ENCODE measurements at places on chromosomes 13 and 19.

DNA sequence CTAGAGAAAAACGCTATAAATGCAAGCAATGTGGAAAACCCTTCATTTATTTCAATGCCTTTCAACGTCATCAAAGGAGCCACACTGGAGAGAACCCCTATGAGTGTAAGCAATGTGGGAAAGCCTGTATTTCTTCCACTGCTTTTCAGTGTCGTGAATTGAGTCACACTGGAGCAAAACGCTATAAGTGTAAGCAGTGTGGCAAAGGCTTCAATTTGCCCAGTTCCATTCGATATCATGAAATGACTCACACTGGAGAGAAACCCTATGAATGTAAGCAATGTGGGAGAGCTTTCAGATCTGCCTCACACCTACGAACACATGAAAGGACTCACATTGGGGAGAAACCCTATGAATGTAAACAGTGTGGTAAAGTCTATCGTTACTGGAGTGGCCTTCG, 27.4 kb downstream of the ZNF20 start:
- DNase-seq: no peak

- no peak for DNase-seq
These were observed 7.6 kb downstream of the F7 start for GRCh38 chr13:113112893-113113845.

- no peak for DNase-seq
These were observed 180.0 kb downstream of the USP12 start for GRCh38 chr13:26991508-26992181.

- DNase-seq: no peak
These were observed 30.2 kb upstream of the CPB2 start for GRCh38 chr13:46134961-46135522.

DNA sequence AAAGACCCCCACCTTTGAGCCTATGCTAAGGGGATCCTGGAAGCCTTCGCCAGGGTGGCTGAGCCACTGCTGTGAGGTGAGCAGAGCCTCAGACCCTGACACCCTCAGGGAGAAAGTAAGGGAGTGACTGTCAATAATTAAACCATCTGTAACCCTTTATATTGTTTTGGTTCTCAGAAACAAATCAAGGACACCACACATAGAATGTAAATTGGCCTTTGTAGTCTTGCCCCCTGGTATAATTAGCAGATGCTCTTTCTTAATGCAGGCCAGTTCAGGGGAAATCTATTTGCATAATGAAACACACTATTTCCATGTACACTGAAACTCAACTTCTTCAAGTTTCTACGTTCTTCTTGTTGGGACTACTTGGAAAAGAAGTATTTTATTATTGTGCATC, 127.7 kb upstream of the EDNRB start:
- no peak for DNase-seq

DNA sequence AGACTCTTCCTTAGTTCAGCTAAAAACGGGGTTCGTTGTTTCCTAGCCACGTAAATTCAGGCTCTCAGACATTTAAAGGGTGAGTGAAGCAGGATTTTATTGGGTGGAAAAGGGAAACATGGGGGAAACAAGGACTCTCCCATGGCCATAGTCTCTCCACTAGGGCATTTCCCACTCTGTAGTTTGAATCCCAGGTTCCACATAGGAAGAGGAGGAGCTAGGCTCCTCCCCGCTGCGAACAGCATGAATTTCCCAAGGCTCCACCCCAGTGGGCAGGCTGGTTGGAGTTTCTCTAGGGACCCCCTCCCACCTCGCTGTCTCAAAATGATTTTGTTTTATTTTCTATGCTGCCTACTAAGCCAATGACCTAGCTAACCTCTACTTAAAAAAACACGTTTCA, 2170.8 kb upstream of the PCDH20 start:
- DNase-seq: no peak

GRCh38 chr13:81670048-81670447, 1329.1 kb upstream of the SPRY2 start:
- DNase-seq: no peak

GRCh38 chr13:37539170-37539569, 59.4 kb downstream of the POSTN start:
- no peak for DNase-seq

DNA sequence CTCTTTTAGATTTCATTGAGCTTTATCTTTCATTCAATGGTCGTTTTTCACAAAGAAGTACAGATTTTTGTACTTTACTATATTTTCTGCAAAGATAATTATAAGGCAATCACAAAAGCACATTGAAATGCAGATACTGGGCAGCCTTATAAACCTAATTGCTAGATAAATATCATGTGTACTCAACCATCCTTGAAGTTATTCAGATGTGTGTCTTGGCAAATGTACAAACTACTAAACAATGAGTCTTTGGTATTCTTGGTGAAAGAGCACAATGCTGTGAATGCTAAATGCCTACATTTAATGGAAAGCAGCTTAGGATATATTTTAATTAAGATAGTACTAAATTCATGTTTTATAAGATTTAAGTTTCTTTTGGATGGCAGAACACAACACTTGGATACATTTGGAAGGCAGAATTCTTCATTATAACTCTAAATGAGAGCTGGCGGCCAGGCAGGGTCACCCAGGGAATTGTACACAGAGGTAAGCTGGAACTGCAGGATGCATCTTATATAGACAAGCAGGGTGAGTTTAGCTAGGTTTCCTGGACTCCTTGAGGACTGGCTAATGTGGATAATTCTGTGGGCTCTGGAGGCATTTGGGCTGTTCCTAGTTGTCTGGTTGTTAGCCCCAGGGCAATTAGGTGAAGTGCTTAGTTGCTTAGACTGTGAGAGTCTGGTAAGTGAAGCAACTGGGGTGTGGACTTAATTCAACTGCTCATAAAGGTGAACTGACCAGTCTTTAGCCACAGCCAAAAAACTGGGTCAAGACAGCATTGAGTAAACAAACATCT, 286.6 kb downstream of the PCDH20 start:
- no peak for DNase-seq

GRCh38 chr19:42114412-42114811, 17.8 kb downstream of the POU2F2 start:
- DNase-seq: peak; percentile 10

DNA sequence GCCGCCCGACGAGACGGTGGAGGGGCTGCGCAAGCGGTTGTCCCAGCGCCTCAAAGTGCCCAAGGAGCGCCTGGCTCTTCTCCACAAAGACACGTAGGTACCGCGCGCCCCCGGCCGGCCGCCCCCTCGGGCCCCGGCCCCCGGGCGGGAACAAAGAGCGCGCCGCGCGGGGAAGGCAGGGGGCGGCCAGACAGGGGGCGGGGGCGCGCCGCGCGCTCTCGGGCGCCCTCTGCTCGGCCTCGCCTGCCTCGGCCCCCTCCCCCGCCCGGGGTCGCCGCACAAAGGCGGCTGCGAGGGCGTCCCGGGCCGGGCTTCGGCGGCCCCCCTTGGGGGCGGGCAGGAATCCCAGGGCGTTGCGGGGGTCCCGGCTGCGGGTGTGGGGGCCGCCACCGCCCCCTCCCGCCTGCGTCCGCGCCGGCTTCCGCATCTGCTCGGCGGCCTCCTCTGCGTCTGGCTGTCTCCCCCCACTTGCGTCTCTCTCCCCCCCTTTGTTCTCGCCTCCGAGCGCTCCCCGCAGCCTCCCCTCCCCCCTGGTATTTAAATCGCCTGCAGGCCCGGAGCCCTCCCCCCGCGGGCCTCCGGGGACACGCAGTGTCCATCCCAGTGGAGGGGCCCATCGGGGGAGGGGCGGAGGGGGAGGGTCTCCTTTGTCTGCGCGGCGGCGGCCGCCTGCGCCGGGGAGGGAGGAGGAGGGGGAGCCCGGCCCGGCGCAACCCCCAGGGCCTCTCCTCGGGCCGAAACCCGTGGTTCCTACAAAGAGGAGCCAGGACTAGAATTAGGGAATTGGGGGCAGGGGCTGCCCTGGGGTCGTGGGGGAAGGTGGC, 2.3 kb downstream of the MIDN start:
- no peak for DNase-seq

DNA sequence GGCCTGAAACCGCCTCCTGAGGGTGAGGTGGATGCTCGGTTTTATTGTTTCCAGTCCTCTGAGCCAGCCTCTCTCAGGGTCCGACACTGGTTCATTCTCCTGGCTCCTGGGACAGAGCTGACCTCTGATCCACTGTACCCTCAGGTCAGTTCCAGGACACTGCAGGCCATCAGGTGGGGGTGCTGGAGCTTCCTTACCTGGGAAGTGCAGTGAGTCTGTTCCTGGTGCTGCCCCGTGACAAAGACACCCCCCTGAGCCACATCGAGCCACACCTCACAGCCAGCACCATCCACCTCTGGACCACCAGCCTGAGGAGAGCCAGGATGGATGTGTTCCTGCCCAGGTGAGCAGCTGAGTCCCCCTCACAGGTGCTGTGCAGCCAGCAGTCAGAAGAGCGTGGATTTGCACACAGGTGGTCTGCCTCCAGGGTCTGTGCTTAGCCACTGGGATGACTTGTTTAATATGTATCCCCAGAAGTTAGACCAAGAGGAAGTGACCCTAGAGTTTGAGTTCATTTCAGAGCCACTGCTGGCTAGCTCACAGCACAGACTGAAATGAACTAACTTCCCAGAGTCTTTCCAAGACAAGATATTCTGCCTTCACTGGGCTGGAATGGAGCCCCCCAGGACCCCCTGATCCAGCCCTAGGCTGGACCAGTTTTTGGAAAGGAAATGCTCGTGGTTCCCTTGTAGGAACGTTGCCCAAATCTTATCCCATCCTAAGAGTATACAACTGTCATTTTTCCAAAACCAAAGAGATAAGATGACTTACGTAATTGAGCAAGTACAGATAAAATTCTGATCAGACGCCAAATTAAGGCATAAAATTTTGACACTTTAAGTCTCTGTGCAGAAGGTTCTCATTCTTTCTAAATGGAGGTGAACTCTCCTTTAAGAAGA, 8.8 kb downstream of the SERPINE3 start:
- DNase-seq: no peak

DNA sequence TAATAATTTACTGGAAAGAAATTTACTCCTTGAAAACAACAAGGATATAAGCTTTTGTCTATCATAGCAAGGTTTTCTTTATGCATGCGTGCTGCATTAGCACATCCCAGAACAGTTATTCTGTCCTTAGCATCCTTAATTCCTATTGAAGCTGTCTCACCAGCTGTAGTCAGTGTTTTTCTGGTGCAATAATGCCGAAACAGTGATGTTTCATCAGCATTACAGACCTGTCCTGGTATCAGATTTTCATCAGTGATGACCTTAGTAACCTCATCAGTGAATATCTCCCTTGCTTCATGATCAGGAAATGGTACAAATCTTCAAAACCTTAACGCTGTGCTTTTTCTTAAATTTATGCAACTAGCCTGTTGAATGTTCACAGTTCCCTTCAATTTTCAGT, 264.7 kb upstream of the STARD13 start:
- DNase-seq: no peak

- no peak for DNase-seq
These were observed 1612.1 kb downstream of the OLFM4 start for GRCh38 chr13:54640719-54641118.

DNA sequence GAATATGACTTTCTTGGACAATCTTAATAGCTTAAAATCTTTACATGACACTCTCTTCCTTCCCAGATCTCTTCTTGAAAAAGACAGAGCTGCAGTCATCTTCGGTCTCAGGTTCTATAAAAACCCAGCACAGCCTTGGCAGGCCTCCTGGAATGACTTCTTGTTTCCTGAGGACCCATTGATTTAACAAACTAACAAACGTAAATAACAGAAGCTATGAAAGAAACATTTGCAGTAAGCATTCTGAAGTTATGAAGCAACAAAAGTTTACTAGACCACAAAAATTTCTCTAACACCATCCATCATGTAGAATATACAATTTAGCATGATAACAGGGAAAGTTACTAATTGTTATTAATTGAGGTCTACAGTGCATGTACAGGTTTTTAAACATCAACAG, 62.8 kb upstream of the STARD13 start:
- no peak for DNase-seq

DNA sequence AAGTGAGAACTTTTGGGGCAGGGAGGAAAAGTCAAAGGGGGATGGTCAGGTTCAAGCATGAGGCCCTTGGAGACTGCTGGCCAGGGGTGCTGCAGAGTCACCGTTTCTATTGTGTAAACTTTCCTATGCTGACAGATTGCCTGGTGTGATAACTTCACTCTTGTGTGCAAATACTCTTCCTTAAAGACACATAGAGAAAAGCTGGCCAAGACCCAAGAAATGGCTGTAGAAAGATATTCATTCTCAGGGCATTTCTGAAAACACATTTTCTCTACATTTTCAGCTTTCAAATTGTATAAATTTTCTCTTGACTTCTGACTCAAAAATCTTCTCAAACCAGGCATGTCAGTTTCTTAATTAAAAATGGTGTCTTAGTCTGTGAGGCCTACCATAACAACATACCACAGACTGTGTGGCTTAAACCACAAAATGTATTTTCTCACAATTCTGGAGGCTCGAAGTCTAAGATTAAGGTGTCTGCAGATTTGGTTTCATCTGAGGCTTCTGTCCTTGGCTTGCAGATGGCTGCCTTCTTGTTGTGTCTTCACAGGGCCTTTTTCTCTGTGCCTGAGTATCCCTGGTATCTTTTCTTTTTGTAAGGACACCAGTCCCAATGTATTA, 304.5 kb downstream of the KCNRG start:
- no peak for DNase-seq

DNA sequence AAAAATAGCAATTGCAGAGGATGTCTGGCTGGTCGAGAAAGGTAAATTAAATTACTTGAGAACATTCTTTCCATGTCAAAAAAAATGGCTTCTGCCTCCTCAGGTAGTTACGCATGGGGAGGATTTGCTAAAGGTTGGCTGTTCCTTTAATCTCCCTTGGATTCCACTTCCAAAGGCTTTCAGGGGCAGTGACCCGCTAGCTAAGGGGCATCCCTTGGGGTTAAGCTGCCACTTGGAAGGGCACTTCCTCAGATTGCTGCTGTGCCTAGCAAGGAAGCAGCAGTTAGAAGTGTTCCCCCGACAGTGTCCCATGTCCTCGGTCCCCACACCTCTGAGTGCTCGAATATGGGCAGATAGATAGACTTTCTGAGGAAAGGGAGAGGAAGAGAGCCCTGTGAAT, 108.5 kb downstream of the RGCC start:
- no peak for DNase-seq

- no peak for DNase-seq
These were observed 6.8 kb upstream of the ECH1 start for GRCh38 chr19:38838208-38838985.

DNA sequence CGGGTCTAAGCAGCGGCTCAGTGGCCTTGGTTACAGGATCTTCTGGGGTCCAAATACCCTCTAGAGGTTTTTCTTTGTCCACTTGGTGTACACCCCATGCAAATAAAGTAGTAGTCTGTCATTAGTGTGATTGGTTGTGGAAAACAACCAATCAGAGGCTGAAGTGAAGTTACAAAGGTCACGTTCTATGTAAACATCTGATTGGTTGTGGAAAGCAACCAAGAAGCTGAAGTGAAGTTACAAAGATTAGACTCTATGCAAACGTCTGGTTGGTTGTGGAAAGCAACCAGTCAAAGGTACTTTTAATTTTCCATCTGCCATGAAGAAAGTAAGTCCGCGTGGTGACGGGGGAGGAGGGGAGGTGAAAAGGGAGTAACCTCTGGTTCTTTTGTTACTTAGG, 790.9 kb downstream of the UQCRFS1 start:
- DNase-seq: no peak
